ENCODE measurements at places on chromosomes 16 and 17.

- no peak for DNase-seq
These were observed 34.6 kb downstream of the CLEC16A start for GRCh38 chr16:10978871-10979446.

DNA sequence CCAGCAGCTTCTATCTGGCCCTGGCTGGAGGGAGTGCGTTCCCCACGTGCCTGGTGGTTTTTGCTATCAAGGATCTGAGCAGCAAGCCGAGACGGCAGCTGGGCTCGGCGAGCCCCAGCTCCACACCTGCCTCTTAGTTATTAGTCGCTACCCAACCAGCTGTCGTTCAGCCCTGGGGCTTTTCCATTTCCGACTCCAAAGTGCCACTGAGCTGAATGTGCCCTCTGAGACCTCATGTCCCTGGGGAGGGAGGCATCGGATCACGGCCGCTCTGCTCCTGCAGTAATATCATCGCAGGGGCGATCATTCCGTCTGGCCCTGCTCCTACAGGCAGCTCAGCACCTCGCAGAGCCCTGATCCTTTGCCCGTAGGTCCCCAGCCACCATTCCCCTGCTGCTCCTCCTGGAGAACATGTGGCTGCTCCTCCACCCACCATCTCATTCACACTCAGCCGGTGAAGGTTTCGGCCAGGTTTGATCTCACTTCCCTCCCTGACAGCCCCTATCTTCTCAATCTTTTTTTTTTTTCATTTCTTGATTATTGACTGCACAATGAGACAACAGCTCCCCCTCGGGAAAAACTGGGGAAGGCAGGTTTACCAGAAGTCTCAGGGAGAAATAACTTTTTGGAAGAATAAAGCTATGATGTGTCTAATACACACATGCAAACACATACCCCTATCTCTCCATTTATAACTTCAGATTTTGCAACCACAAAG, 86.7 kb downstream of the ZFHX3 start:
- no peak for DNase-seq

- DNase-seq, result peak; percentile 50
These were observed 3.4 kb downstream of the SLC38A10 start for GRCh38 chr17:81291662-81292061.

- DNase-seq, result no peak
These were observed 8.0 kb downstream of the SYNGR3 start for GRCh38 chr16:1997494-1998359.

- DNase-seq, result no peak
These were observed 2.5 kb upstream of the STARD3 start for GRCh38 chr17:39634384-39634871.

DNA sequence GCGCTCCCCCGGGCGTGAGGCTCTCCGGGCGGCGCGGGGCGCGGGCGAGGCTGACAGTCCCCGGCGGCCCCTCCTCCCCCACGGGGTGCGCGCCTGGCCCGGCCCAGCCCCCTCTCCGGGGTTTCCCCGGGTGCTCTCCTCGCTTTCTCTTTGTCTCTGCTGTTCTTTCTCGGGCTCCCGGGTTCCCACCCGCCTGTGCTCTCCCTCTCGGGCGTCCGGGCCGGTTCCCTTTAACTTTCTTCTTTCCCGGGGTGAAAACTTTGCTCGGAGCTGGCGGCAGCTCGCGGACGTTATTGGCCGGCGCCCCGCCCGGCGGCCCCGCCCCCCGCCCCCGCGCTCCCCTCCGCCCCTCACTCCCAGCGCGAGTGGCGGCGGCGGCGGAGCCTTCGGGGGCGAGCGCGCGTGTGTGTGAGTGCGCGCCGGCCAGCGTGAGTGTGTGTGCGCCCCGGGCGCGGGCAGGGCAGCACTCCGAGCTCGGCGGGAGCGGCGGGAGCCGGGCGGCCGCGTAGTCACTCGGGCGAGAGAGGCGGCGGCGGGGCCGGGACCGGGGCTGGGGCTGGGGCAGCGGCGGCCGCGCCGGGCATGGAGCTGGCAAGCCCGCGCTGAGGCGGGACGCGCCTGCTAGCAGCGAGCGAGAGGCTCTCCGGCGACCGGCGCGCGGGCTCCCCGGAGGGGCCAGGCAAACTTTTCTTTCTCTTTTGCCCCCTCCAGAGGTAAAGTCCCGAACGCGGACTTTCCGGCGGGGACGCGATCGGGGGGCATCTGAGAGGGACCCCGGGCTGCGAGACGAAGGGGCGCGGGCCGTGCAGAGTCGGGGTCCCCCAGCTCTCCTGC, at the start of gene NTN1:
Gene NTN1, plus strand, starts transcription at position 353 of the 834 bp plus-strand sequence. CDS start 864 bp downstream, outside the sequence.
- DNase-seq, result no peak

GRCh38 chr17:67515490-67516083, 138.5 kb downstream of the PITPNC1 start:
- no peak for DNase-seq

GRCh38 chr17:55314784-55315491, 50.2 kb downstream of the HLF start:
- DNase-seq, result no peak

DNA sequence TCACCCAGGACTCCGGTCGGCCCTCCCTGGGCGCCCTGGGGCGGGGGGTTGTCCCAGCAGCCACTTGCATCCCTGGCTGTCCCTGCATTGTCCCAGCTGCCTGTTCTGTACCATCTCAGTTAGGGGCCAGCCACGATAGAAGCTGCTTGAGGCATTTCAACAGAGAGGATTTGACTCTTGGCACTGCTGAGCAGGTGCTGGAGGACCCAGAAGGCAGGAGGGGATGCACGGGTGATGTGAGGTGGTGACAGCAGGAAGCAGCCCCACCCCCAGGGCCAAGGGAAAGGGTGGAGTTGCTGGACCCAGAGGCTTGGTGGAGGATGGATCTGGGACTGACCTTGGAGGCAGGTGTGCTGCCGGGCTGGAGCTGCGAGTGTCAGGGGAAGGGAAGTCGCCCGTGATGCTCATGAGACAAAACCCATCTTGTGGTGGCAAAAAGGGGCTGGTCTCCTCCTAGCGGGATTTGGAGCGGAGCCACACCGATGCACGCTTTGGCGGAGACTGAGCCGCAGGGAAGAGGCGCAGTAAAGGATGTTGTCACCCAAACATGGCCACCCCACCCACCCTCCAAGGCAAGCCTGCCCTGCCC, 188.0 kb upstream of the GSE1 start:
- DNase-seq, result no peak

DNA sequence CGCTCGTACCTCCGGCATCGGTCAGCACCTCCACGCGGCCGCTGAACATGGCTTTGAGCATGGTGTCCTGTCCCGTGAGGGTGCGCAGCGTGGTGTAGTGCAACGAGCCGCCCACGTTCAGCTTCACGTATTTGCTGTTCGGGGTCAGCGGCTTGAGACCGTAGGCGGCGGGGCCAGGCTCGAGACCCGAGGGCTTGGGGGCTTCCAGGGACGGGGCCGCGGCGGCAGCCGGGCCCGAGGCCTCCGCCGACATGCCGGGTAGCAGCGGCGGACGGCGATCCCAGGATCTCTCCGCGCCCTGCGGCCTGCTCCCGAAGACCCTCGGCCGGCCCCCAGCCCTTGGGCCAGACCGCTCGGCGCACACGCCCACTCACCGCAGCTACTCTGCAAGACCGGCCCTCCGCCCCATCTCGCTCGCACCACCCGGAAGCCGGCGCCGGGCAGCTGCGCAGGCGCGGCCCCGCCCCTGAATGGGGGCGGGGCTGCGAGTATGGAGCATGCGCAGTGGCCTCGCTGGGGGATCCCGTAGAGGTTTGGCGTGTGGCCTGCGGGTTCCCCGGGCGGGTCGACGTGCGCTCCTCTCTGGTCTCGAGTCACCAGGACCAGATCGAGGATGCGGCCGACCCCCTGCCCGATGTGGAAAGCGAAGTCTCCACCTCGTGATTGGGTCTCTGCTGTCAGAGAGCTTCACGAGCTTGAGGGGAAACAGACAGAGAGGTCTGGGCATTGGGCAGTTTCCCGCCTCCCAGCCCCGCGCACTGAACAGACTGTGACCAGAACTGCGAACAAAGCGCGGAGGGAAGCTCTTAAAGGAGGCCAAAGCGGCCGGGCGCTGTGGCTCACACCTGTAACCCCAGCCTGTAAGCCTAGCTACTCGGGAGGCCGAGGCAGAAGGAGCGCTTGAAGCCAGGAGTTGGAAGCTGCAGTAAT, at the start of gene KCTD13:
Gene KCTD13, minus strand, starts transcription at position 446 of the 930 bp plus-strand sequence. Its CDS starts 193 bp downstream, at position 253.
- DNase-seq, result peak; percentile 86

DNA sequence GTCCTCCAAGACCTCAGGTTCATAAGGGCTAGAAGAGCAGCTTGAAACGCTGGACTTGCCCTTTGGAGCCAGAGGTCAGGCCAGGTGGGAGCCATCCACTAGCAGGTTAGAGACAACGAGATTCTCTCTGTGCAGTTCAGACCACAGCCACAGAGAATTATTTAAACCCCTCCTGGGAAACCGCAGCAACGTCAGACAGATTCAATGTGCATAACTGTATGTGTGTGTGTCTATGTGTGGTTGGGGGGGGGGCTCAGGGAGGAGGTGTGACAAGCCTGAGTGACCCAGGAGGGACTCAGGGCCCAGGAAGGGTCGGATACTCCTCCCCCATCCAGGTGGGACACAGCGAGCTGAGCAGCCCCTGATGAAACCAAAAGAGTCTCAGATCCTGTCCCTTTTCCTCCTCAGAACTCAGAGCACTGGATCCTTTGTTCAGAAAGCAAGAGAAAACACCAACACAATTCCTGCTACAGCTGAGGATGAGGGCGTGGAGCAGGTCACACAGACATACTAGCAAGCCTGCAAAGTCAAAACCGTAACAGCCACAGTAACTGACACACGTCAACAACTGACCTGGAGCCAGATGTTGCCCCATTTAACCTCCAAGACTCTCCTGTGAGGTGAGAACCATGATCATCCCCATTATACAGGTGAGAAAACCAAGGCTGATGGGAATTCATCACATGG, 66.8 kb downstream of the XYLT1 start:
- no peak for DNase-seq

GRCh38 chr16:1181404-1182315, 28.8 kb downstream of the CACNA1H start:
- DNase-seq, result no peak

- peak; percentile 21 for DNase-seq
These were observed 206.8 kb downstream of the PRKCA start for GRCh38 chr17:66508896-66509844.

- DNase-seq, result no peak
These were observed 383.6 kb downstream of the UTP18 start for GRCh38 chr17:51643702-51644490.

DNA sequence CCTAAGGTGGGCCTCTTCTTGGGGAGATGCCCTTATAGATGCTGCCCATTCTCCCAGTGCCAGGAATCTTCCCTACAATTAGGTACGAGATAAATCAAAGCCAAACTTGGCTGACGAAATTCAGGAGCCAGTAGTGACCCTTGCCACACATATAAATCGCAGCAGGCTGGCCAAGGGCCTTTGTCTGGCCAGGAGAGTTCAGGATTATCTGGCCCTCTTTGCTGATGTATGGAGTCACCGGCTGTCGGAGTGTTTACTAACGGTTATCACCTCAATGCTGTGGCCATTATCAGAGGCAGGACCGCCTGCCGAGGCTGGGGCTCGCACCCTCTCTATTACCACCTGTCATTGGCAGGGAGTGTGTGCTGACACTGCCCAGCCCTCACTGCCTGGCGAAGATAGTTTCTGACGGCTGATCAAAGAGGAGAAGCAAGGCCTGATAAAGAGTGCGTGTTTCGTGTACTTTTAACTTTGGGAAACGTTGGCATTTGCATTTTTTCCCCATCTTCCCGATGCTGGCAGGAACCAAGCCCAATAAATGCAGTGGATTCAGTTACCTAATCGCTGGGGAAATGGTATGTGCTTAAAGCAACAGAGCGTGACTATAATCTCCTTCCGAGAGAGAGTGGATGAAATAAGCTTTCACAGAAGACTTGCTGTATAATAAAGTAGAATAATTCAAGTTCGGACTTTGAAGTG, 32.8 kb upstream of the TBX2 start:
- no peak for DNase-seq

GRCh38 chr17:74150428-74151025, 53.0 kb upstream of the RPL38 start:
- DNase-seq, result no peak

- DNase-seq, result no peak
These were observed 603.0 kb upstream of the CDH8 start for GRCh38 chr16:62638964-62639870.

DNA sequence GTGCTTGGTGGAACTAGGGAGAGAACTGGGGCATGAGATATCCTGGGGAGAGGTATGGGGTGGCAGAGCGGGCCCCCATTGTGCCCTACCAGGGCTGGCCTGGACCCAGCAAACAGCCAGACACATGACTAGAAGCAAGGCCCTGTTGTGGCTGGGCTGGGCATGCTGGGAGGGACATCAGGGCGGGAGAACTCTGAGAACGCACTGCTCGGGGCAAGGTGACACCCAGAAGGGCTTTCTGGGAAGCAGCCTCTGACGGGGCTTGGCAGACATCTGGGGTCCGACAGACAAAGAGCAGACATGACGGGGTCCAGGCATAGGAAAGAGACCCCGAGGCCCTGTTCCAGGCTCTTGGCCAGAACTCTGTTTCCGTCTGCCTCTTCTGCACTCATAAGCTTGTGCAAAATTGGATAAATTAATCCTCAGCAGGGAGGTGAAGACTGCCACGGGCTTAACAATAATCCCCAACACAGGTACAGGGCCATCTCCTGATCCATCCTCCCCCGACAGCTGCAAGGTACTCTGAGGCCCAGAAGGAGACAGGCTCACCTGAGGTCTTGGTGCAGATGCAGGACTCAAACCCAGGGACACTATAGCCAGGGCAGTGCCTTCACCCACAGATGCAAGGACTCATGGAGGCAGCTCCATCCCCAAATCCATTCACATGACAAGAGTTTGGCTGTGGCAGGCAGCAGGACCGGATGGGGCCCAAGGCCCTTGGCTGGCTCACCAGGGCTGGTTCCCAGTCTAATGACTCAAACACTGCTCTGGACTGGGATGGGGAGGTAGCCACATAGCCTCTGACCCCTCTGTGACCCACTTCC, 5.4 kb downstream of the SREBF1 start:
- no peak for DNase-seq

DNA sequence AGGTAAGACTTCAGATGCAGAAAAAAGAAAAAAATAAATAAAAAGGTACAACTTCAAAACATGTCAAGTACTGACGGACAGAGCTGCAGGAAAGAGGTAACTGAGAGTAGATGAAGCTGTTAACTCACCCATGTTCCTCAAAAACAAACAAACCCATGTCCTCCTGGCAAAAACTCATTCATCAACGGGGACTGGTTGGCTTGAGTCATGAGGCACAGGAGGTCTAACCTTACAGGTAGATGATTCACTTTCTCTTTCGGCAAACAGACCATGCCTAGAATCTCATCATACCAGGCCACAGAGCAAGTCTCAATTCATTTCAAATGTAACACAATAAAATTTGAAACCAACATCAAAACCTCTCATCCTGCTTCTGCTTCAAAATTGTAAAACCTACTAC, 12.3 kb upstream of the FASN start:
- DNase-seq, result no peak

- no peak for DNase-seq
These were observed 21.1 kb downstream of the HELZ start for GRCh38 chr17:67223924-67224323.

GRCh38 chr16:66269617-66270332, 96.7 kb upstream of the CDH5 start:
- no peak for DNase-seq

- no peak for DNase-seq
These were observed 3.9 kb downstream of the TSPOAP1 start for GRCh38 chr17:58324409-58325288.

All from activated T-helper 1 cell treated with Interleukin-2 at 50 U/mL for 16 hours (primary cell).